Activated naive CD8-positive, alpha-beta T cell treated with anti-CD3 and anti-CD28 coated beads, Interleukin-2, amount 50 U/mL, for 24 hours (primary cell): ENCODE measurements at places on chromosomes 2 and 18.
A peak's percentile ranks its signal among the peaks of the same experiment; 100 is the strongest.

DNA sequence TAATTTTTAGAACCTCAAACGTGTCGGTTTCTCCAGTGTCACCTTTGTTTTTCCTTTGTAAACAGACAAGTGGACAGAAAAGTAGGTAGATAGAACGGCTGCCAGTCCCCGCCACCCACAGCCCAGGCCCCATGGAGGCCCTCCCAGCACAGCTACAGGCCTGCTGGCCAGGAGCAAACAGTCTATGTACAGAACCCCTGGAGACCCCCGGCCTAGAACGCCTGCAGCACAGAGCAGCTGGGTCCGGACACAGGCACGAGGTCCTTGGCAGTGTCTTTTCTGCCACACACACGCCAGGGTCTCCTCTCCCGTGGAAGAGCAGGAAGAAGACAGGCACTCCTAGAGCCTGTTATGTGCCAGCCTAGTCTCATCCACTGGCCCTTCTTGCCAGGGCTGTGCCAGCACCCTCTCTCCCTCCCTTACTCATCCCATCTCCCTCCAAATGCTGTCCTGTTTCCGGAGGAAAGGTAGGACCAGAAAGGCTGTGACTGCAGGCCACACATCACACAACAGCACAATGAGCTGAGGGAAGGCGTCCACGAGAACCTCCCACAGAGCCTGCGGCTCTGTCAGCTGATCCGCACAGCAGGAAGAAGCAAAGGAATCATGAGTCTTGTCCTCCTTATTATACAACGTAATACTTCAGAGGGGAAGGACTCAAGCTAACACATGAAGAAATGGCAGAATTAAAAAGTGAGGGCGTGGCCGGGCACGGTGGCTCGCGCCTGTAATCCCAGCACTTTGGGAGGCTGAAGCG, 7.7 kb downstream of the DTYMK start:
- no peak for DNase-seq

- DNase-seq, result no peak
Observed at GRCh38 chr2:187390891-187391290, 57.2 kb downstream of the CALCRL start.

- DNase-seq, result no peak
Observed at GRCh38 chr2:104043864-104044263, 810.1 kb upstream of the POU3F3 start.

DNA sequence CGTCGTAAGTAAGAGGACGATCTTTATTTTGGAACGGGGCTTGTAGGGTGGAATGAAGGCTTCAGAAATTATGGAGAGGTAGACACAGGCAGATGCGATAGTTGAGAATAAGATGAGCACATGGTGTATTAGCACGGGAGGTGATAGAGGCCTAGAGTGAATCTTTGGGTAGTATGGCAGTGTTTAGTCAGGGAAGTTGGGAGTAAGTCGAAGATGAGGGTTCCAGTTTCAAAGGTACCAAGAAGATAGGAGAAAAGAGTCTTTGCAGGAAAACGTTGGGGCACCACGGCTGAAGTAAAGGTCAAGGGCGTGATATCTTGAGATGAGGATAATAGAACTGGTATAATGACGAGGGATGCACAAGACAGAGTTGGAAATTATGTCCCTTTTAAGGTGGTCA, 654 bp downstream of the PIK3C3 start:
- DNase-seq, result no peak

DNA sequence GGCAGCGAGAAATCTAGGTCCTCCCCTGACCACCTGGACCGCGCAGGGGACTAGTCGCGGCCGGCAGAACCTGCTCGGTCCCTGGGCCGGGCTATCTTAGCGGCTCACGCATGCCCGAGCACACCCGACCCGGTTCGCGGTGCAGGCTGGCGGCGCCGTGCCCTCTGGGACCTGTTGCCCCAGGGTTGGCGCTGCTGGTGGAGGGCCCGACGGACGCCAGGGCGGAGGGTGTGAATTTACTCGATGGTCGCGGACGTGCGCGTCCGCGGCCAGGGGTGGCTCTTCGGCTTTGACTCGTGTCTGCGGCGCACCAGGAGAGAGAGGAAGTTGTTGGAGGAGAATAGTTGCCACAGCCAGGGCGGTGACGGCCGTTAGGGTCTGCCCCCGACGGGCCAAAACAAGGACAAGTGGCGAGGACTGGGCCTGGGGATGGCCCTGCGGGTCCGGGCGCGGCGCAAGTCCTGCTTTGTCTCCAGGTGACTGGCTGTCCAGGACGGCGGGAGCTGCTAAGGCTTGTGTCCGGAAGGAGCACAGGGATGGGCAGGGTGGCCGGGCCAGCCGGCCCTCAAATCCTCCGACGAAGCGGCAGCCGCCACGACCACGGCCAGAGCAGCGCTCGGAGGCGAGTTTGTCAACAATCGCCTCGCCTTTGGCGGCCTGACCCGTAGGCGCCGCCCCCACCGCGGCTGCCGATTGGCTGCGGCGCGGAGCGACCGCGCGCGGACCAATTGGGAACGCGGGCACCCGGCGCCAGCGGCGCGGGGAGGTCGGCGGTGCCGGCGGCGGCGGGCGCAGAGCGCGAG, 1.3 kb downstream of the BCL2L11 start:
- DNase-seq, result peak; percentile 83

DNA sequence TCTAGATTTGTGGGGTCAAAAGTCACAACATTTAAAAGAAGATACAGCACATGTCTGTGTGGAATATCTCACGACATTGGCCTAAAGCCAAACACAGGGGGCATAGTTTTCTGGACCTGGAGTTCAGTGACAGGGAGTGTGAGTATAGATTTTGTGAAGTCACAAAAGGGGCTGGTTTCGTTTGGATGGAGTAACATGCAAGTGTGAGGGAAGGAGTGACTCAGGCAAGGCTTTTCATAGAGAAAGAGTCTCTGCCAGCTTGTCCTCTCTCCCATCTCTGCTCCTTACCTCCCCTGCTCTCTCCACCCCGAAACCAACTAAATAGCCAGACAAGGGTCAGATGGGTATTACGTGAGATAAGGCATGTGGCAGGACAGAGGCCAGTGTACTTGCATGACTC, 3.7 kb upstream of the EPAS1 start:
- DNase-seq, result no peak

- no peak for DNase-seq
Observed at GRCh38 chr18:49161627-49162026, 210.9 kb upstream of the SMAD7 start.

GRCh38 chr2:231223458-231223976, 25.1 kb downstream of the ARMC9 start:
- no peak for DNase-seq

GRCh38 chr18:77191071-77191751, 58.4 kb upstream of the GALR1 start:
- no peak for DNase-seq

GRCh38 chr2:219416938-219417337, 1.2 kb upstream of the DES start:
- DNase-seq, result no peak

DNA sequence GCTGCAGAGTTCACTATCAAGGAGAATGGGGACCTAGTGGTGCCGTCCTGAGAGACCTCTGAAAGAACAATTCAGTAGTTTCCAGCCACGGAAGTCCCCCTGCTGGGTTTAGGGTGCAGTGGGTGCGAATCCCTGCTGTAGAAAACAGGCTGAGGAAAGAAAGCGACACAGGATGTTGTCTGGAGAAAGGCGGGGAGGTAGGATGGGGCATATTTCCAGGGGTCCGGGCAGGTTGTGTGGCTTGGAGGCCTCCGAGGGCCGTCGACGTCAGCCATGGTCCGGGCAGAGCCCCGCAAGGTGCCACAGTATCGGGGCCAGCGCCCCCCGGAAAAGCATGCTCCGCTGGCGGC, 807 bp upstream of the CREB1 start:
- DNase-seq, result peak; percentile 64

GRCh38 chr2:240640939-240641338, 15.7 kb downstream of the GPR35 start:
- DNase-seq, result peak; percentile 50

DNA sequence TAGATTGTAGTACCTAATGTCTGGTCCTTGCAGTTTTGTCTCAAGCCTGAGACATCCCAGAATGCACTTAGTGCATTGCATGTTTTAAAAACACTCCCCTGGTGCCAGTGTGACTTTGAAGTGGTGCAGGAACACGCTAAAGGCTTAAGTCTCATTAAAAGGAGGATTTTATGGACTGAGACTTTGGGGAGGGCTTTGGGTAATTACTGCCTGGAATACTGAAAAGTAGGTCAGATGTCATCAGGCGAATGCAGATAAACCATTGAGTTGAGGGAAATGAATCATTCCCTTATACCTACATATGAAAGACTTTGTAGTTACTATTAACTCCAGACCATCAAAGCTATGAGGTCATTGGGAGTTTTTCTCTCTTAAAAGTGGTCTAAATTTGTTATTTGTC, 3.0 kb upstream of the OSBPL1A start:
- no peak for DNase-seq

DNA sequence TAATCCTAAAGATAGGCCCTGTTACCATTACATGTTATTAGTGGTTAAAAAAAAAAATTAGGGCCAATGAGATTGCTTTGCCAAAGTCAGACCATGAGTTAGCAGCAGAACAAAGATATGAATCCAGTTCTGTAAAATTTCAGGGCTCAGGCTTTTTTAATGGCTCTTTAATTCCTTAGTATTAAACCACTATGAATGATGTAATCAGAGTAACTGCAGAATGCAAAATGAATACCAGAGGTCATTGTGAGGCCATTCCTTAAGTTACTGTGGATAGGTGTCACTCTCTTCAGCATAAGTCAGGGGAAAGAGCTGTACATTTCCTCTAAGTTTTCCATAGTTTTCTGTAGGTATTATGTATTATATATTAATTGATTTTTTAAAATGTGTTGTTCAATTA, 42.2 kb upstream of the TBR1 start:
- no peak for DNase-seq

DNA sequence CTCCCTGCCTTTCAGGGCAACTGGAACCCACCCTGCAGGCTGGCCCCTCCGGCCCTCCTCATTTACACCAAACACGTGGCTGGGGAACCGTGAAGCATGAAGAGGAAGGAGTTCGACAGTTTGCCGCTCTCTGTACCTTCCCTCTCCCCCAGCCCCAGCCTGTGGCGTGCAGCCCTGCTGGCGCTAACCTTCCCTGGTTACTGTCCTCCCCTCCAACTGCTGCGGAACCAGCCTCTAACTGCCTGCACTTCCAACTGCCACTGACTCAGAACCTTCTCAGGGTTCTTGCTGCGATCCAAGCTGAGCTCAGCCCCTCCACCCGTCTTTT, 19.2 kb upstream of the GNAL start:
- no peak for DNase-seq

- DNase-seq, result peak; percentile 4
Observed at GRCh38 chr2:79982445-79982844, 322.1 kb downstream of the LRRTM1 start.

DNA sequence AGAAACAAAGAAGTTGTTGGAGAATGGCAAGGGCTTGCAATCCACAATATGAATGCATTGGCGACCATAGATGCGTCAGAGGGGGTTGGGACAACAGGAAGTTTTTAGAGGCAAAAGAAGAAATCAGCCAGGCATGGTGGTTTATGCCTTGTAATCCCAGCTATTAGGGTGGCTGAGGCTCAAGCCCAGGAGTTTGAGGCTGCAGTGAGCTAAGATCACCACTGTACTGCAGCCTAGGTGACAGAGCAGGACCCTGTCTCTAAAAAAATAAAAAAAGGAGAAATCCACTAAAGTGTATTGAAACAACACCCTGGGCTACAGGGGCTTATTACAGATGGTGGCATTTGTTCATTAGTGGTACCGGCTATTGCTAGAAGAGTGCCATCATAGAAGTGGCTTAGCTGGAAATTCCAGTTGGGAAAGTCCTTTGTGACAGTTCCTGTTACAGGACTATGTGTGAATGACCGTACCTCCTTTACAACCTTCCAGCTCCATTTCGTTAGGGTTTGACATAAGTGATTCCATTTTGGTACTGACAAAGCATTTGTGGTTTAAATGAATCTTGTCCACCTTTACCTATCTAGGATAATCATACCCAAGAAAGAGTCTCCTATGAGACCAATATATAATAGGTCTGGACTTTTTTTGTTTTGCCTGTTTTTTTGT, 10.7 kb upstream of the WDSUB1 start:
- no peak for DNase-seq

- peak; percentile 93 for DNase-seq
Observed at GRCh38 chr2:219597552-219598307, at the start of gene STK11IP. Gene STK11IP (plus strand): TSS chr2:219597857. CDS start chr2:219598120, 263 bp downstream.

DNA sequence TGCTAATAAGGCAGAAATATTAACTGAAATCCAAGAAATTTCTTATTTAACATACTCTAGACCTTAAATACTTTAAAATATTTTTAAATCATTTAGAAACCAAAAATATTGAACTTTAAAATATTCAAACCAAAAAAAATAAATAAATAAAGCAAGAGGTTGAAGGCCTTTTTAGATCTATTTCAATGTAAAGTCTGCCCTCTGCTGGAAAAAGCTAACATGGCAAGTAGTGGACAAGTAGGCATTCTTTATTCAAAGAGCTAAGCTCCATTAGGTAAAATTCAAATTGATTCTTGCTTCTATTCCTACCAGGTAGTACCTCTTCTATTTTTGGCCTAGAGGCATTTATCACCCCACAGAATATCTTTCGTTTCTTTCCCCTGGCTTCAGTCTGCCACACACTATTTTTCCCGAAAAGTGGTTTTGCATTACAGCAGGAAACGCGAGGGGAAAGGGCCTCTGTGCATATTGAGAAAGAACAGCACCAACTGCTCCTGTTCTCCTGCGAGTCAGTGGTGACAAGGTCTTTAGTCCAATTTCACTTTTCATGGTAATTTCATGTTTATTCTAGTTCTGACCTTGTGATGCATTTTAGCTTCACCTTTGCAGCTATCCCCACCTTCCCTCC, 20.4 kb downstream of the IFIH1 start:
- peak; percentile 56 for DNase-seq

DNA sequence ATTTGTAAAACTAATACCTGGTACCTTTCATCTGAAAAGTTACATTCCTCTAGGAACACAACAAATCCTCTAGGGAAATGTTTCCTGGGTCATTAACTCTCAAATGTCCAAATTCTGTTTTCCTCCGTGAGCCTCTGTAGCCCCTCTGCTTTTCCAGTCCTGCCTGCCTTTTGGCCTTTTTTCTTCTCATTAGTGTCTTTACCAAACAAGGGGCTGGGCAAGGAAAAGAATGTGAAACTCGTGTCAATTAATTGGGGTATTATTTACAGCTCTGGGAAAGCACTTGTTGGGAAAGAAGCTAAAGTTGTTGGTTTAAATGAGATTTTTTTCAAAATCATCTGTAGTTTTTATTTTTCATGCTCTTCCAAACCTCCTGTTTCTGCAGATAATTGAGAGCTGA, 198.1 kb upstream of the NRP2 start:
- no peak for DNase-seq
